ENCODE measurements at places on chromosomes 16 and 17.

DNA sequence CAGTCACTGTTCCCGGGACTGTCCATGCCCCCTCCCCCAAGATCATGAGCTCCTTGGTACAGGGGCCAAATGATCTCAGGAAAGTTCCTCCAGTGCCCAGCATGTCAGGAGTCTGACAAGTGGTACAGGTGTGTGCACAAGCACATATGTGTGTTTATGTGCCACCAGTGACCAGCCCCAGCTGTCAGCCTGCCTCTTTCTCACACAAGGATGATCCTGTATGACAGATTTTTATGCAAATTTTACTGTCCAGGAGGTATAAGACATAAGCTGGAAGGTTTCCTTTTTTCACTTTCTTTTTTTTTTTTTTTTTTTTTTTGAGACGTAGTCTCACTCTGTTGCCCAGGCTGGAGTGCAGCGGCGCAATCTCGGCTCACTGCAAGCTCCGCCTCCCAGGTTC is 31.4 kb upstream of the GFOD2 start:
- DNase-seq = no peak

DNA sequence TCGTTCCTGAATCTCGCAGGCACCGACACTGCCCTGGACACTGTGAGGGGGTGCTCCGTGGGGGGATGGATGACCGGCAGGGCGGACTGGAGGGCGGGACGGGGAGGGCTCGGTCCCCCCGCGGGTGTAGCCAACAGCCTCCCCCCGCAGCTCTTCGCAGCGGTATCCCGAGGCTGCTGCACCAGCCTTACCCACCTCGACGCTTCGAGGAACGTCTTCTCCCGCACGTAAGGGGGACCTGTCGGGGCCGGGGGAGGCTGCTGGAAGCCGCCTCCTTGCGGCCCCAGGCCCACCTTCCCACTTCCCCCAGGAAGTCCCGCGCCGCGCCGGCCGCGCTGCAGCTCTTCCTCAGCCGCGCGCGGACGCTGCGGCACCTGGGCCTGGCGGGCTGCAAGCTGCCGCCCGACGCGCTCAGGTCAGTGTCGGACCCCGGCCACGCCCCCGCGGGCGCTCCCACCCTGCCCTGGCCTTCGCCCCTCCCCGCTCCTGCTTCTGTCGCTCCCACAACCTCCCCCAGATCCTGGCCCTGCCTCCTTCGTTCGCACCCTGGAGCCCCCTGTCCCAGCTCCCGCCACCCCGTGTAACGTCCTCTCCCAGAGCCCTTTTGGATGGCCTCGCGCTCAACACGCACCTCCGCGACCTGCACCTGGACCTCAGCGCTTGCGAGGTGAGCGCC is 3.3 kb downstream of the CARMIL2 start:
- DNase-seq = no peak

- no peak for DNase-seq
Measured at GRCh38 chr16:21617607-21618006, 18.2 kb downstream of the METTL9 start.

- peak; percentile 23 for DNase-seq
Measured at GRCh38 chr16:69613378-69614154, 47.8 kb downstream of the NFAT5 start.

- no peak for DNase-seq
Measured at GRCh38 chr17:40157973-40158372, 17.6 kb downstream of the CASC3 start.
